ENCODE measurements at places on chromosomes 1 and 21.

GRCh38 chr1:21704145-21704544 is 35.0 kb upstream of the RAP1GAP start:
- DNase-seq: no peak

GRCh38 chr1:232923739-232924386 is 26.5 kb upstream of the NTPCR start:
- no peak for DNase-seq

GRCh38 chr1:50582346-50582745 is 159.1 kb upstream of the DMRTA2 start:
- DNase-seq: no peak

GRCh38 chr21:43933199-43933598 is 68.2 kb downstream of the AGPAT3 start:
- DNase-seq: no peak

DNA sequence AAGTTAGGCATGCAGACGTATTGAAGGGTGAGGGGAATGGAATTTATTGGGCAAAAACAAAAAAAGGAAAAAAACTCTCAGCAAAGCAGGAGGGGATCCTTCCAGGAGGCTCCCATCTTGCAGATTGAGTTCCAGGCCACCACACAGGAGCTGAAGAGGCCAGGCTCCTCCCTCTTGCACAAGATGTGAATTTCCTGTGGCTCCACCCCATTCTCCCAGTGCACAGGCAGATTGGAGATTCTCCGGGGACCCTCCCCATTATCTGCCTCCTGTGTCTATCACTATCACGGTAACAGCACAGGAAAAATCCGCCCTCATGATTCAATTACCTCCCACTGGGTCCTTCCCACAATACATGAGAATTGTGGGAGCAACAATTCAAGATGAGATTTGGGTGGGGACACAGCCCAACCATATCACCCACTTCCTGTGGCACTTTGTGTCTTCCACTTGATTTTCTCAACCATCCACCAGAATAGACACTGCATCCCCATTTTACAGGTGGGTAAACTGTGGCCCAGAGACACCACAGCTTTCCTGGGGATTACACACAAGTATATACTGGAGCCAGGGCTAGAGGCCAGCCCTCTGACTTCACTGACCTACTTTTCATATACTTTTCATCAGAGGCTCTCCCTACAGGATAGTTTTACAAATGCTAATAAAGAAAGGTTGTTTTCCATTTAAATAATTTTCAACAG is 18.9 kb upstream of the COL6A1 start:
- no peak for DNase-seq

GRCh38 chr1:90074137-90074536 is 79.2 kb downstream of the ZNF326 start:
- DNase-seq: no peak

DNA sequence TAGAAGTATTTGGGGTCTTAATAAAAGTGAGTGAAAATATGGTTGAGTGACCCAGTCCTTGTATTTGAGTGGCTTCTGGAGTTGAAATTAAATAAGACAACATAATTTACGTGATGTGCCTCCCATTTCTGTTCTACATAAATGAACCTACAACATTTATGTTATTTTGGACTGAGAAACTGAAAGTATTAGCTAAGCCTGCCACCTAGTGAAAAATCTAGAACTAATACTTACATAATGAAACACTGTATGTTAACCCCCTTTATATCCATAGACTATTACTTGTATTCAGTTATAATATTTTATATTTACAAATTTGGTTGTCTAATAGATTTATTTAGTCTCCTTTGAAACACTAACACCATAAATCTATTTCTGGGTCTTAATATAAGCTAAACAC is 298.9 kb downstream of the KCNT2 start:
- peak; percentile 29 for DNase-seq
